Right renal pelvis (tissue), 4 donors: ENCODE measurements at places on chromosomes 5 and 9. TPM values are rescaled to one million over a fixed set of nuclear protein-coding genes. Genes with fewer than 3 reads are reported as not detected.

Gene RNF130
- 81.4 TPM for polyA plus RNA-seq

DNA sequence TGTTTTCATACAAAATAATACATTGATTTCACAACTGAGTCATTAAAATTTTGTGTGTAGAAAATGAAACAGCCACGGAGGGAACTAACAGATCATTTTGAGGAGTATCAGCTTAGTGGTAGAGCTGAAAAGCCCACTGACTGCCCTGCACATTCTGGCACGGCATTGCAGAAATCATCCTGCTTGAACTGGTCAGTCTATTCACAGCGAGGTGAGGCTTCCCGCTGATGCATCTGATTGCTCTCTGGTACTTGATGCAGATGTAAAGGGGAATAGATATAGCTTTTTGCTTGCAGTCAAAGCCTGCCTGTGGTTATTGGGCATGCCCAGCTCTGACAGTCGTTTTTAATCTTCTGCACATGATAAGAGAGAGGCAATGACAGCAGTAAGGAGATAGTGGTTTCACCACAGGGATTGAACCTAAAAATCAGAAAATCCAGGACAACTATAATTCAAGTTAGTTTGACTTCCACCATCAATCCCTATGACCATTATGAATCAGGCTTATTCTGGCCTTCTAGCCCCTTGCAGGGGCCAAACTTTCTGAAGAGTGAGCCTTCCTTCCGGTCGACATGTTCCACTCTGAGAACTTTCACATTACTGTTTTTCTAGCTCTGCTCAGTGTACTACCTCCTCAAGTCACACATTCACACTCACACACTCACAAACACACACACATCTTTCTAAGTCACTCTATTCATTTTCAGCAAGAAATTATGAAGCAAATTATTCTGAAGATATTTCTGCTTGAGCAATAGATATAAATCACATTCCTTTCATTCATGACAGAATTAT is 782.8 kb upstream of the NUDT12 start:
- DNase-seq = no peak

DNA sequence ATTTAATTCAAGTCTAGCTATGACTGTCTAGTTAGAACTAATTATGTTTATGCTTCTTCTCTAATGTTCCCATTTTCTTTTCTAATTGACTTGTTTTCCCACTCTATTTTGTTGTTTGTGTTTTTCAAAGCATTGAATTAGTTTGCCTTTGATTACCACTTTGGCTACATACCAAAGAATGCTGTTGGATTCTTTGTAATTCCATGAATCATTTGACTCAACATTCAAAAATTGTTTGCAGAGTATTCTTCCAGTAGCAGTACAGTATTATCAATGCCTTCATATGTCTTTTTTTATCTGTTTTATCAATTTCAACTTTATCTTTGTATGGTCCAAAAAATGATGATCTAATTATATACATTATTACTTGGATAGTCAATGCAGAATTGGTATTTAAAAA is 288.7 kb downstream of the RFX3 start:
- DNase-seq = no peak

GRCh38 chr5:151683986-151684588 is 2.6 kb downstream of the SPARC start:
- no peak for DNase-seq
